ENCODE measurements at places on chromosomes 16 and 17. TPM values are rescaled to one million over a fixed set of nuclear protein-coding genes. Genes with fewer than 3 reads are reported as not detected.

The SIAH1 gene
- total RNA-seq: 59.5 TPM

GRCh38 chr16:22428654-22429053 lies 54.2 kb upstream of the CDR2 start:
- no peak for DNase-seq

- DNase-seq: no peak
These were observed 26.6 kb downstream of the LCMT1 start for GRCh38 chr16:25138130-25138529.

- DNase-seq: no peak
These were observed 17.2 kb upstream of the ATP2A3 start for GRCh38 chr17:3981455-3981854.

- no peak for DNase-seq
These were observed 10.6 kb upstream of the CETP start for GRCh38 chr16:56950881-56951771.

DNA sequence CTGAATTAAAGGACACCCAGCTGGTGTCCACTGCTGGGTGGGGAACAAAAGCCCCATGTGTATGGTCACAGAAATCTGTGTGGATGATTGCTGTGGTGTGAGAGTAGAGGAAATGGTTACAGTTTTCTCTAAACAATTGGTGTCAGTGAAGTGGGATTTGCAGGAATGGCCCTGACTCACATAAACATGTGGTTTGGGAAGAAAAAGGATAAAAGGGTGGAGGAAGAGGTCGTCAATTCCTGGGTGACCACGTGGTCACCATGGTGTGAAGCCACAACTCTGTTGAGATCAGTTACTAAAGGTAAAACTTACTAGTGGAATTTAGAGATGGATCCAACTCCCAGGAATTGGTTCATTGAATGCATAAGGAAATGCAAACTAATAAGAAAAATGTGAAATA lies 3.6 kb upstream of the TUBG2 start:
- DNase-seq: no peak

All from bronchial epithelial cell (primary cell).